Type B pancreatic cell (in vitro differentiated cells): ENCODE measurements at places on chromosomes 1 and 21.

DNA sequence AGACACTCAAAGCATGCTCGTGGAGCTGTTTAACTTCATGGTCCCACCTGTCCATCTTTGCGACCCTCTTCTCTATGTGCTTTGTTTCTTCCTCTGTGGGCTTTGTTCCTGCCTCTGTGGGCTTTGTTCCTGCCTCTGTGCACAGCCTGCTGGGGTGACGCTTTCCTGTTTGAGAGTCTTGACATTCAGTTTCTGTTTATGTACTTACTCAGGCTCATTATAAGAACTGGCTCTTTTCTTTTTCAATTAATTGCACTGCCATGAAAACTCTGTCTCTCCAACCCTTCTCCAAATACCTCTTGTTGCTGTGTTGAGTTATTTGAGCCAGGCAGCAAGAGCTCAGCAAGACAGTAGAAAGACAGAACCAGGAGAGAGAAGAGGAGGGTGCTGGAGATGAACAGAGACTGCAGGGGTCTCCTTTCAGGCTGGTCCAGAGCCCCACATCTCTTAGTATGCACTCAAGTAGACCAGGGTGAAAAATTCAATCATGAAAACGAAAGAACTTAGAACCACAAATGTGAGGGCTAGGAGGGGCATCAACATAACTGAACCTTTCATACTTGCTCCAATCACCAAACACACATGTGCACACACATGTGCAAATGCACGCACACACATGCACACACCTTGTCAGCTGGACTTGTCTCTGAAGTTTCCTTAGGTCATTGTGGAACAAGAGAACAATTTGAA, 88.3 kb upstream of the SGIP1 start:
- no peak for DNase-seq
- no peaks in the 10 kb centered on the region for H3K36me3 ChIP-seq
- H3K27me3 ChIP-seq = peaks cover 18% of the 10 kb centered on the region
- peaks cover 5% of the 10 kb centered on the region for H3K4me1 ChIP-seq
- no peak overlapping the region for H3K4me3 ChIP-seq

- H3K27ac ChIP-seq = peak overlapping the region; percentile 81
- H3K4me3 ChIP-seq = peak overlapping the region; percentile 88
- H3K4me1 ChIP-seq = peaks cover 43% of the 10 kb centered on the region
- no peaks in the 10 kb centered on the region for H3K27me3 ChIP-seq
These were observed 50.0 kb upstream of the BOLA1 start for GRCh38 chr1:149849111-149849946.

GRCh38 chr1:51750218-51750617, 128.3 kb downstream of the NRDC start:
- H3K36me3 ChIP-seq = peaks cover 18% of the 10 kb centered on the region
- no peak overlapping the region for H3K27ac ChIP-seq
- H3K4me3 ChIP-seq = no peak overlapping the region
- DNase-seq = no peak
- no peaks in the 10 kb centered on the region for H3K27me3 ChIP-seq
- H3K4me1 ChIP-seq = peaks cover under 1% of the 10 kb centered on the region

GRCh38 chr1:181763736-181764135, 280.4 kb downstream of the CACNA1E start:
- H3K4me3 ChIP-seq = no peak overlapping the region
- DNase-seq = no peak
- H3K27ac ChIP-seq = no peak overlapping the region
- no peaks in the 10 kb centered on the region for H3K4me1 ChIP-seq
- H3K36me3 ChIP-seq = no peaks in the 10 kb centered on the region
- H3K27me3 ChIP-seq = peaks cover 16% of the 10 kb centered on the region

GRCh38 chr1:15951341-15952153, 24.4 kb downstream of the ZBTB17 start:
- H3K4me3 ChIP-seq = no peak overlapping the region
- H3K36me3 ChIP-seq = peaks cover 15% of the 10 kb centered on the region
- H3K27ac ChIP-seq = peak overlapping the region; percentile 28
- H3K27me3 ChIP-seq = no peaks in the 10 kb centered on the region
- DNase-seq = no peak
